ENCODE measurements at places on chromosomes 16 and 17.
A peak's percentile ranks its signal among the peaks of the same experiment; 100 is the strongest.

GRCh38 chr17:37123941-37124820, 175.4 kb downstream of the AATF start:
- no peak for DNase-seq

GRCh38 chr17:55585629-55586028, 74.4 kb upstream of the SMIM36 start:
- DNase-seq, result no peak

DNA sequence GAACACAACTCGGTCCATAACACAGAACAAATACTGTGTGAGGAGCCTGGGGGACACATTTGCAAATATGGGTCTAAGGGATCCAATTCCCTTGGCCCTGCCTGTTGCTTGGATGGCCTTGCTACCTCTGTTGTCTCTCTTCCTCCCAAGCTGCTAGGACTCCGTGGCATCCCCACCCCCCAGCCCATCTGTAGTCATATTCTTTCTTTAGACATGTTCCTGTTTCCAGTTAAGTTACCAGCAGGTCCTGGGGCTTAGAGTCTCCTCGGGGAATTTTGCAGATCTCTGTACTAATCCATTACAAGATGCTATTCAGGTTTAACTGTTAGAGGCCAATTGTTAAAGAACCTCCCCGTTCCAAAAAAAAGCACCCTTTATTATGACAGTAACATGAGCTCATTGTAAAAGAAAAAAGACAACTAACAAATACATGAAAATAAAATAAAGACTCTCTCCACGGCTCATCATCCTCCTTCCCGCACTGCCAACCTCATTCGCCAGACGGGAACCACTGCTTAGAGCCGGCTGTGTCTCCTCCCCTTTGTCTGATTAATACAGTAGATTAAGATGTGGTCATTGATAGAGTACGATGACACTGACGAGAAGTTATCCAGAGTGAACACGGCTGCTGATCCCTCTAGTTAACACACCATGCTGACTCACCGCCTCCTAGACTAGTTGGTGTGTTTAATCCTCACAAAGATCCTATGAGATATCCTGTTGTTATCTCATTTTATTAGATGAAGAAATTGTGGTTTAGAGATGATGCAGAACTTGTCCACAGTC, 22.2 kb downstream of the HS3ST4 start:
- DNase-seq, result no peak

- peak; percentile 84 for DNase-seq
These were observed 24.0 kb upstream of the SSTR5 start for GRCh38 chr16:1048442-1049112.

- DNase-seq, result no peak
These were observed 17.7 kb downstream of the HOXB1 start for GRCh38 chr17:48513097-48513496.

DNA sequence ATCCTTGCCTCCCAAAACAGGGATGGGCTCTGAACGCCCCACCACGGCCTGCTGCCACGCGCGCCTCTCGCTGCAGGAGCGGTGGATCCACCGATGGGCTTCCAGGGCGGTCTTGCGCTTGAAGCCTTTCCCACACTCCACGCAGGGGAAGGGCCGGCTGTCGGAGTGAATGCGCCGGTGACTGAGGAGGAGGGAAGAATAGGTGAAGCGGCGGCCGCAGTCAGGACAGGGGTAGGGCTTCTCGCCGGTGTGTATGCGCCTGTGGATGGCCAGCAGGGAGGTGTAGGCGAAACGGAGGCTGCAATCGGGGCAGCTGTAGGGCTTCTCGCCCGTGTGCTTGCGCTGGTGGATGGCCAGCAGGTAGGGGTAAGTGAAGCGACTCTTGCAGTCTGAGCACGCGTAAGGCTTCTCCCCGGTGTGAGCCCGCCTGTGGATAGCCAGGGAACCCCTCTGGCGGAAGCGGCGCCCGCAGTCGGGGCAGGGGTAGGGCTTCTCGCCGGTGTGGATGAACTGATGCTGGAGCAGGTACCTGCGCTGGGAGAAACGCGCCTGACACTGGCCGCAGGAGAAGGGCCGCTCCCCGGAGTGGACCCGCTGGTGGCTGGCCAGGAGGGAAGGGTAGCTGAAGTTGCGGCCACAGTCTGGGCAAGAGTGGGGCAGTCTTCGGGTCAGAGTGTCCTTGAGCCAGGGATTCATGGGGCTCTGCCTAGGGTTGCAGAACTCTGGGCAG, 2.7 kb downstream of the ZNF785 start:
- DNase-seq, result no peak

DNA sequence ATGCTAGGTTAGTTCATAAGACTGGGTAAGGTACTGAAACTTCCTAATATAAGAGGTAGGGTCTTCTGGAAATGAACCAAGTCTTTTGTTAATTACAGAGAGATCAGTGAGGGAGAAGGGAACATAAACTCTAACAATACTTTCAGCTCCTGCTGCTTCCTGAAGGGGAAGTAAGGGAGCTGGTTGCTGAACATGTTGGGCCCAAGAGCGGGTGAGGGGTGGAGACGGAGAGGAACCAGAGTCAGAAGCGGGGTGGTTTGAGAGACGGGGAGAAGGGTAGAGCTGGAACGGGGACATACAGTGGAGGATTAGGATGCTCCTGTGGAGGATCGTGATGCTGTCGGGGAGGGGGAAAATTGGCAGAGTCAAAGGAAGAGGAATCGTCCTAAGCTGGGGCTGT, 11.5 kb upstream of the ZNF747 start:
- peak; percentile 1 for DNase-seq

DNA sequence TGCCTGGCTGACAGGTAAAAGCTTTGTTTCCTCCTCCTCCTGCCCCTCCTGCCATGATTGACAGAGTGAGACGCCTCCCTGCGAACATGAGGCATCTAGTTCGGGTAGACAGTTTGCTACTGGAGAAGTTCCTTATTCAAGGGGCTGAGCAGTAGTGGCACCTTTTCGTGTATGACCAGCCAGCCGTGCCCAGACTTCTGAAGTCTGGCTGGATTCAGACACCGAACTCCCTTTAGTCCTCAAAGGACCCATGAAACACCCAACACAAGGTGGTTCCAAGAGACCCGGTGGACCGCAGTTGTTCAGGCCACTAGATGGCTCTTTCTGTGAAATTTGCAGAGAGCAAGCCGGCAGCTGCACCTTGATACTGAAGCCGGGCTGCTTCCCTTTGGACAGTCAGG, 192.8 kb downstream of the XYLT1 start:
- DNase-seq, result peak; percentile 19

DNA sequence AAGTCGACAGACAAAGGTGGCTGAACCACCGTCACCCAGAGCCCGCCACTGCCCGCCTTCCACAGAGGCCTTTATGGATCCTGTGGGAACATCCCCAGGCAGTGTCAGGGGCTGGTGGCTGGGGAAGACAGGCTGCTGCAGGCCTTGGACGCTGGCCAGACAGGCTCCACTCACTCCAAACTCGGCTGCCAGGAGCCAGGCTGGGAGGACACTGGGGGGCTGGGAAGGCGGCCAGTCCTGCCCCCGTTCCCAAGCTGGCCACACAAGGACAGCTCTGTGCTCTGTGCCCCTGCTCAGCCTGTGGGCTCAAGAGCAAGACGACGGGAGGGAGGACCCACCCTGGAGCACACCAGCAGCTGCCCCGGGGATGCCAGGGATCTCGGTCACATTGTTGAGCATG, 7.6 kb upstream of the LCAT start:
- peak; percentile 91 for DNase-seq

DNA sequence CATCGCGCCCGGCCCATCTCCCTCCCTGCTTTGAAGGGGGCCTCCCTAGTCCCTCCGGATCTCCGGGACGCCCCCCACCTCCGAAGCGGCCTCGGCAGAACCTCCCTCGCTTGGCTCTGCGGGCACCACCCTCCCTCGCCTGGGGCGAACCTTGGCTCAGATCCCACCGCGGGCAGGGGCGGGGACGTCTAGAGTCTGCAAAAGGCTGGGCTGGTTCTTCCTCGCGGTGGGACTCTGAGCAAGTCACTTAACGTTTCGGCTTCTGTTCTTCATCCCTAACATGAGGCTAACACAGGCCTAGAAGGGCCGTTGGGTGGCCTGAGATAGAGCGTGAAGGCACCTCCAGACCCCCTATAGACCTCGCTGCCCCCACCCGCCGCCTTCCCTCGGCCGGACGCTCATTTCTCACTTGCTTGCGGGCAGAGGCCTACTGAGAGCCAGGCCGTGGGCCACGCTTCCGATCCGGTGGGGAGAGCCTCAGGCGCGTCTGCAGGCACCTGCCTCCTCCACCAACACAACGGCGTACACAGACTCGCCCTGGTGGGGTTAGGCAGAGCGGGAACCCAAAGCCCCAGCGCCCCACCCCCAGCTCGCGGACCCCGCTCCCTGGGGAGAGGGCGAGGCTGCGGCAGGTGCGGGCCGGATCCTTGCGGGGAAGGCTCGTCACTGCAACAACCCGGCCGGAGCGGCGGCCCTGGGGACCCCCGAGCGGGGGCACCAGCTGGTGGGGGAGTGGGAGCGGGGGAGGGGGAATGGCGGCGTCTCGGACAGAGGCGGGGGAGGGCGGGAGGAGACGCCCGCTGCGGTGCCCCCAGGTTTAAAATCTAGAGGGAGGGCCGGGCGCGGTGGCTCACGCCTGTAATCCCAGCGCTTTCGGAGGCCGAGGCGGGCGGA, 5.4 kb downstream of the MYO1C start:
- no peak for DNase-seq

DNA sequence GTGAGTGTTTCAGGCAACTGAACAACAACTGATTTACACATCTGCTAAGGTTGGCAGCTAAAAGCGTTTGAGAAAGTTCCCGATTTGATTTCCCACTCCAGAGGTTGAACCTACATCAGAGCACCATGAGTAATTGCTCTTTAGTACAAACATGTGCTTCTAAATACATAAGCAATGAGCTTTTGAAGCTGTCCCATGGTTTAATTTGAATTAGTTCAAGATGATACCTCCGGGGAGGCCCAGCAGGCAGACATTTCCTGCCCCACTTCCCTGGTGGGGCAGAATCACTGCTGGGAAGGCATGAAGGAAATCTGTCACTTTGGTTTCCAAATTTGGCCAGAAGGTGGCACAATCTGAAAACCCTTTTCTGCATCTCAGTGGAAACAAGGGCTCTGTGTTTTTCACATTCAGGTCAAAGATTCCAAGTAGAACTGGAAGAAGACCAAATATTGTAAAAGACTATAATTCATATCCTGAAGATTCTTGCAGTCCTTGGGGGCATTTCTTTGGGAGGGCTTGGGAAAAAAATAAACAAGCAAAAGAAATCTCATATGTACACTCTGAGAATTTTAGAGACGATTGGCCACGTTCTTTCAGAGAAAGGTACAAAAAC, 176.2 kb upstream of the FAM20A start:
- peak; percentile 88 for DNase-seq

DNA sequence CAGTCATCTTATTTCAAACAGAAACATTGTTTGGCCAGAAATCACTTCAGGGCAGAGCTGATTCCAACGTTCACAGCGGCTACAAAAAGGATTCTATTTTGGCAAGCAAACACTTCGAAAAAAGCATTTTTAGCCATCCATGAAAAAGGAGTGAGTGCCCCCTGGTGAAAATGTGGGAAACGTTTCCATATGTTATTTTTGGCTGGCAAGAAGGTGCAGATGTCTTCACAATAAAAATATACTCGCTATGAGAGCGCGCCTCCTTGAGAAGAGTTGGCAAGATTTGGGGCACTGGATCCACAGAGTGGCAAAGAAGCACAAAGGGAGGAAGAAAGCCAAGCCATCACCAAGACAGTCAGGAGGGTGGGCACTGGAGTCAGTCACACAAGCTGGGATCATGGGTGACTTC, 191.1 kb downstream of the CHD9NB start:
- peak; percentile 15 for DNase-seq

DNA sequence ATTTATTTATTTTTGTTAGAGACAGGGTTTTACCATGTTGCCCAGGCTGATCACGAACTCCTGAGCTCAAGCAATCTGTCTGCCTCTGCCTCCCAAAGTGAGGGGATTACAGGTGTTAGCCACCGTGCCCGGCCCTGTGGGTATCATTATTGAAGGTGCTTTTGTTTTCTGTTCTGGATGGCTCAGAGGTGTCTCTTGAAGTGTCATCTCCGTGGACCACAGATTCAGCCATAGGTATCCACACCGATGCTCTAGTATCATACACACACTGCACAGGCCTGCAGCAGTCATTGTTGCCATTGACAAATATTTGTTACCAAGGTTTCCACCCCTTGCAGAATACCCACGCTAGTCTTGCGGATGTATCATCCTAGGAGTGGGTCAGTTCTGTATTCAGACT, 446.2 kb downstream of the XYLT1 start:
- no peak for DNase-seq

DNA sequence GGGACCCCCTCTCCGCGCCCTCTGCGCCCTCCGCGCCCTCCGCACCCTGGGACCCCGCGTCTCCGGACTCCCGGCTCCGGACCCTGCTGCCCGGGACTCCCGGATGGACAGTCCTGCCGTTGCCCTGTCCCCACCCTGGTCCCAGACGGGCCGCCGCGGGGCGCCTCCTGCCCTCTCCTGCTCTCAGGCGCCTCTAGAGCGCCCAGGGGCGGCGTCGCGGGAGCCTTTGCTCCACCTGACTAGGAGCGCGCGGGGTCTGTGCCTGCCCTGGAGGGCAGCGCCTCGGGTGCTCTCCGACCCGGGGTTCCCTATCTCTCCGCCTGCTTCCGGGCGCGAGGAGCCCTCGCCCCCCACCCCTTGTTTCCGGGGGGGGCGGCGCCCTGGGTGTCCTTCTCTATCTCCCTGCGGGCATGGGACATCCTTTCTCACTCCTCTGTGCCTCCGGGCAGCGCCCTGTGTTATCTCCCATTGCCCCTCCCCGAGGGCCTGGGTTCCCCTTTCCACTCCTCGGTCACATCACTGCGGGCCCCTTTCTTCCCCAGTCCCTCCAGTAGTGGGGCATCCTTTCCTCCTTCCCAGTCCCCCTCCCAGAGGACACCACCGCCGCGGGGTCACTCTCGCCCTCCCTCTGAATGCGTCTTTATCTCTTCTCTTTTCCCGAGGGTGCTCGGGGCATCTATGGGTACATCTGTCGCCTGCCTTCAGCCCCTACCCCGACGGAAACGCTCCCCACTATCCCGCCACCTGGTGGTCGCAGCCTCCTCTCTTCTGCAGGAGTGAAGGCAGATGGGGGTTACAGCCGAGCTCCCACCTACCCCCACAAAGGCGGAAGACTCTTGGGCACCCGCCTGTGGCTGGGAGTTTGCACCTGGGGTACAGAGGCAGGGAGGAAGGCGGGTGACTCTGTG, 875 bp downstream of the PRKCB start:
- DNase-seq, result no peak

DNA sequence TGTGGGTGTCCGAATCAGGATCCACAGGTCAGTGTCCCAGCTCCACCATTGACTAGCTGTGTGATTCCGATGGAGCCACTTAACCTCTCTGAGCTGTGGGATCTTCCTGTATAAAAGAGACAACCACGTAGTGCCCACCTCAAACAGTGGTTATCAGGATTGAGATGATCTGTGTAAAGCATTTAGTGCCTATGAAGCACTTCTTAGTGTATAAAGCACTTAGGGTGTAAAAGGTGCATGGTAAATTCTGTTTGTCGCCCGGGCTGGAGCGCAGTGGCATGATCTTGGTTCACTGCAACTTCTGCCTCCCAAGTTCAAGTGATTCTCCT, 95.2 kb downstream of the MARF1 start:
- DNase-seq, result no peak

GRCh38 chr17:76827736-76828135, 40.5 kb upstream of the MGAT5B start:
- DNase-seq, result no peak

GRCh38 chr16:62816971-62817519, 780.8 kb upstream of the CDH8 start:
- DNase-seq, result no peak

Measured in midbrain (tissue), 1 donor.